ENCODE measurements at places on chromosomes 13 and 19.

DNA sequence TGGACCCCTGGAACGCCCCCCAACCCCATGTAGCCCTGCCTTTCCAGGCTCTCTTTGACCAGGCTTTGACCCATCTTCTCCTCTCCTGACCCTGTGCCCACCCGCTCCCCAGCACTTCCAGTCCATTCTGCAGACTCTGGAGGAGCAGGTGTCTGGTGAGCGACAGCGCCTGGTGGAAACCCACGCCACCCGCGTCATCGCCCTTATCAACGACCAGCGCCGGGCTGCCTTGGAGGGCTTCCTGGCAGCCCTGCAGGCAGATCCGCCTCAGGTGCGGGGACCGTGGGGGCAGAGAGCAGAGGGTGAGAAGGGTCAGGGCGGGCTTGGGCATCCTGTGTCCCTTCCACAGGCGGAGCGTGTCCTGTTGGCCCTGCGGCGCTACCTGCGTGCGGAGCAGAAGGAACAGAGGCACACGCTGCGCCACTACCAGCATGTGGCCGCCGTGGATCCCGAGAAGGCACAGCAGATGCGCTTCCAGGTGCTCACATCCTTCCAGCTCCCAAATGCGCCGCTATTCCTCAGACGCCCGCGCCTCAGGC, 6.1 kb downstream of the APLP1 start:
- no peak for DNase-seq

DNA sequence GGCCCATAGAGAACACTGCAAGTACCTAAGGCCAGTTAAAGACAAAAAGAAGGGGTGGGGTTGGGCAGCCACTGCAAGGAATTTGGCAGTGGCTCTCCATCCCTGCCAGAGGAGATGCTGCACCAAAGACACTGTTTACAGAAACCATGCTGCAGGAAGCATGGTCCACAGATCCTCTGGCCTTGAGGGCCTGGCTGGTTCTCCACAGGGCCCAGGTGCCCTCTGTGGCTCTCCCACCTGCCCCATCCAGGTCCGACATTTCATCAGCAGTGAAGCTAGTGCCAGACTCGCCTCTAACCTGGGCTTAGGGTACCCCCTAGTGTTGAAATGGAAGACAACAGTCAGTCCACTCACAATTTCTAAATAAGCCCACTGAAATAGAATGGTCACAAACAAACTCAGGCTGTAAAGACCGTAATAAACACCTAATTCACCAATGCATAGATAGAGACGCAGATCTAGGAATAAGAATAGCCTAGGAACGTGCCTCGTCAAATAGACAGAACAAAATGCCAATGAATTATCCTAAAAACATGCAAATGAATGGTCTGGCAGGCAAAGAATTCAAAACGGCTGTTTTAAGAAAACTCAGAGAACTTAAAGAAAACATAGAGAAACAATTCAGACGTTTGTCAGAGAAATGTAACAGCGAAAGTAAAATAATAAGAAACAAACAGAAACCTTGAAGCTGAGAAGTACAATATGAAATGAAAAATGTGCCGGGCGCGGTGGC, 23.3 kb downstream of the LYPD4 start:
- peak; percentile 63 for DNase-seq

GRCh38 chr13:88042489-88042888, 371.3 kb downstream of the SLITRK5 start:
- DNase-seq, result no peak

- no peak for DNase-seq
These were observed 94.7 kb upstream of the GJB6 start for GRCh38 chr13:20326809-20327208.

DNA sequence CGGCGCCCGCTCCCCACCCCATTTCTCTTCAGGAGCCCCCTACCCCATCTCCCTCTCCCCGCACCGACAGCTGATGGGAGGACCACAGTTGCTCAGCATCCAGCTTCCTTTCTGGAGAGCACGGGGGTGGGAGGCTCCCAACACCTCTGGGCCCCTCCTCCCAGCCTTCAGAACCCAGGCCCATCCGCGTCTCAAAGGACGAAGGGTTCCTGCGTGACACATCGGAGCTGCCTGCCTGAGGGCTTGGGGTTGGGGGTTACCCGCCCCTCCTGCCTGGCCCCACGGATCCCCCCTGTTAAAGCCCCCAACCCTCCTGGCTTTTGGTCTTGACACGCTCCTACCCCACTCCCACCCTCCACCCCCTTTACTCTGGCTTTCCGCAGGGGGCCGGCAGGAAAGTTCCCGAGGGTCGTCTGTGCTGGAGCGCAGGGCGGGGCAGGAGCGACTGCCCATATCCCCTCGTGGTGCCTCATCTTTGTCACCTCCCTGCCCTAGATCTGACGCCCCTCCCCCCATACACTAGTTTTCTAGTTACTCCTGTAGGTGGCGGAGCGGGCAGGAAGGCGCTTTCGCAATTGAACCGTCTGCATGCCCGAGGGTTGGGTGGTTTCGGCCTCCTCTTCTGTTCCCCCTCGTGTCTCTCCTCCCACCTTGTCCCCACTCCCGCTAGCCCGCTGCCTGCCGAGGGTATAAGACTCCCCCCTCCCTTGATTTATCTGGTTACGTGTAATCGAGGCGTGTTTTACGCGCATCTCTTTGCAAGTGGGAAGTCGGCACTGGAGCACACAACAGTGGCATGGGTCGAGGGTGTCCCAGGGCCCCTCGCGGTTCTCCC, 924 bp downstream of the TRAPPC5 start:
- peak; percentile 90 for DNase-seq

DNA sequence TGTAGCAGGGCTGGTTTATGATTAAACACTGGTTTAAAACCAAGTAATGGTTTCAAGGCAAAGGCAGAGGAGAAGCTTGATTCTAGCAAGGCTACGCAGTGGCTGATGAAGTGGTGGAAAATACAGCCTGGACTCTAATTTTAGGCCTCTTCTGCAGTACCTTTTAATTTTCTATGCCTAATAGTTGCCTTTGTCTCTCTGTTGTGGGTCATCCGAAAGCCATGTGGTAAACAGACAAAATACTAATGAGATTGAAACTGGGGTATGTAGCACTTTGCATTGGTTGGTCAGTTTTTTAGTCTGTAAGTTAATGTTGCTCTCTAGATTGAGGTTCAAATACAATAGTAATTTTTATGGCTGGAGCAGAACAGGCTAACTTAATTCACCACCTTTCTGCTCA, 3.3 kb downstream of the LMO7 start:
- no peak for DNase-seq

GRCh38 chr13:32590266-32590665, 4.0 kb downstream of the PDS5B start:
- DNase-seq, result no peak

GRCh38 chr13:106846571-106847448, 278.9 kb upstream of the ARGLU1 start:
- no peak for DNase-seq

DNA sequence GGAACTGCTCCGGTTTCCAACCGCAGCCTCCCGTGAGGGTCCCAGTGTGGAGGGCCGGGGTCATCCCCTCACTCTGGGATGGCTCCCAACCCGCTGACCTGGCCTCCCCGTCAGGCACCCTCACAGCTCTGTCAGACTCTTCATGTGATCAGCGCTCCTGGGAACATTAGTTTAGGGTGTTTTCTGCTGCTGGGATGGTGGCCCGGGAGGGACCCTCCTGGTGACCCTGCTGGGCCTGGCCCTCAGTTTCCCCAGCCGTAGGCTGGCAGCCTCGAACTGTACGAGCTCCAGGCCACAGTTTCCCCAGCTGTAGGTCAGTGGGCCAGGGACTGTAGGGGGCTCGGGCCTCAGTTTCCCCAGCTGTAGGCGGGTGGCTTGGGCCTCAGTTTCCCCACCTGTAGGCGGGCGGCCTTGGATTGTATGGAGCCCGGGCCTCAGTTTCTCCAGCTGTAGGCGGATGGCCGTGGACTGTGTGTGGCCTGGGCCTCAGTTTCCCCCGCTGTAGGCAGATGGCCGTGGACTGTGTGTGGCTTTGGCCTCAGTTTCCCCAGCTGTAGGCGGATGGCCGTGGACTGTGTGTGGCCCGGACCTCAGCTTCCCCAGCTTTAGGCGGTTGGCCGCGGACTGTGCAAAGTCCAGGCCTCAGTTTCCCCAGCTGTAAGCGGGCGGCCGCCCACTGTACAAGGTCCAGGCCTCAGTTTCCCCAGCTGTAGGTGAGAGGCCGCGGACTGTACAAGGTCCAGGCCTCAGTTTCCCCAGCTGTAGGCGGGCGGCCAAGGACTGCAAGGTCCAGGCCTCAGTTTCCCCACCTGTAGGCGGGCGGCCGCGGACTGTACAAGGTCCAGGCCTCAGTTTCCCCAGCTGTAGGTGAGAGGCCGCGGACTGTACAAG, 1.3 kb upstream of the PTBP1 start:
- no peak for DNase-seq

DNA sequence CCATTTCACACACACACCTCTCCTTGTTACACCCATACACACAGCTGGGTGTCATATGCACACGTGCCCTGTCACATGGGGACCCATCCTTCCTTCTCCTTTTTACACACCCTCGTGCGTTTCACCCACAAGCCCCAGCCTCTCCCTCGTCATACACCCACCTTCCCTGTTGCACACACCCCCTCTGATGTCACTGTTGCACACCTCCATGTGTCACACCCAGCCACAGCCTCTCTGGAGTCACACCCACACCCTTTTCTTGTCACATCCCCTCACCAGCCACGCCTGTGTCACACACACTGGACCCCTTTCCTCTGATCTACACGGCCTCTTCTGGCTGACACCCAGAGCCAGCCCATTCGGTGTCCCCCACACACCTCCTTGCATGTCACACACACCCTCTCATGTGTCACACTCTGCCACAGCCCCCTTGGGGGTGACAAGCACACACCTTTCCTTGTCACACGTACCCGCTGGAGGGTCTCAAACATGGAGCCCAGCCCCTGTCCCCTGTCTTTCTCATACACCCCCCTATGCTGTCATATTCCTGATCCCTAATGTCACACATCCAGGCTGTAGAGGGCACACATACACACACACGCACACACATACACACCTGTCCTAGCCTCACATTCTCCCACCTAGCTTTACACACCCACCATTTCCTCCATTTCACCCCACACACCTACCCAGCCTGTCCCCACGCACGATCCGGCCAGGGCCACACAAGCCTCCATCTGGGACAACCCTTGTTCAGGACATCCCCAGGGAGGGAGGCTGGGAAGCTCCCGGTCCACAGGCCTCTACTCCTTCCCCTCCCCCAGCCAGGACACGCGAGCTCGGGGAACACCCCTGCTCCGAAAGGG, 1.4 kb downstream of the NOVA2 start:
- peak; percentile 32 for DNase-seq

GRCh38 chr19:1166872-1167573, 7.0 kb downstream of the SBNO2 start:
- DNase-seq, result no peak

DNA sequence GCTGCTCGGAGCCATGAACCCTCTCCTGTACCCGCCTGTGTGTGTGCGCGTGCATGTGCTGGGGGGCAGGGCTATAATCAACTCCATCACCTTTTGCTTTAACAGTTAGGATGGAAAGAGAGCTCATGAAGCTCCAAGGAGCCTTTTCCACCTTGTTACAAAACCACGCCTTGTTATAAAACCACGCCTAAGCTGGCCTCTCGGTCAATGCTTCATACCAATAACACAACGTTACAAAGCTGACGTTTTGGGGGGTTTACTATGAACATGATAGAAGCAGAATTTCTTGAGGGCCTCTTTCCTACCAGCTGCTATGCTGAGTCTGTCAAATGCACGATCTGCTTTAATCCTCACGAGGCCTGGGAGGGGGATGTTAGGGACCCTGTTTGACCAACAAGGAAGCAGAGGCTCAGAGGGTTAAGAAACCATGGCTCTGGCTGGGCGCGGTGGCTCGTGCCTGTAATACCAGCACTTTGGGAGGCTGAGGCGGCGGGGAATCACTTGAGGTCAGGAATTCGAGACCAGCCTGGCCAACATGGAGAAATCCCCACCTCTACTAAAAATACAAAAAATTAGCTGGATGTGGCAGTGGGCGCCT, 11.9 kb downstream of the CAPS start:
- DNase-seq, result no peak

- no peak for DNase-seq
These were observed 1.4 kb downstream of the TDRD3 start for GRCh38 chr13:60398379-60398891.

DNA sequence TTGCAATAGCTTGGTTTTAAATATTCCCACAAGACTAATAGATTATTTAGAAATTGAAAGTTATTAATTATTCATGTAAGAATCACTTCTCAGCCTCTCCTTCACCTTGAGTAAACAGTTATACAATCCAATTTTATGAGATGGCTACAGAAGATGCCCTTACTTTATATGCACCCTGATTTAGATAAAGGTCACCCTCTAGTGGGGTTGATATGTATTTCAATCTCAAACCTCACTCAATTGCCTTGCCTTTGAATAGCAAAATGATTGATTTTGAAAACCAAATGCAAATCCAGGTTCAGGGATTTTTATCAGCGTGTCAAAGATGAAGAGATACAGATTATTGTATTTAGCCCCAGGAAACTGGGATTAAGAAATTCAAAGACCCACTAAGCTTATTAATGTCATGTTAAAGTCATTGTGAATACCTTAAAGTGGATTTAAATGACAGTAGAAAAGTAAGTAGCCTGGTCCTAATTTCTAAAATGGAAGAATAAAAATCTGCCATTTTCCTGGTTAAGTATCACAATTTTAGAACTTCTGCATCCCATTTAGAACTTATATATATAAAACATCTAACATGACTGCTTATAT, 305.1 kb downstream of the ITGBL1 start:
- peak; percentile 2 for DNase-seq

- no peak for DNase-seq
These were observed 1476.7 kb downstream of the UQCRFS1 start for GRCh38 chr19:27736225-27736624.

- peak; percentile 33 for DNase-seq
These were observed 40.6 kb downstream of the WDFY2 start for GRCh38 chr13:51624695-51625345.

- DNase-seq, result no peak
These were observed 4.7 kb upstream of the RSPH6A start for GRCh38 chr19:45819769-45820168.

DNA sequence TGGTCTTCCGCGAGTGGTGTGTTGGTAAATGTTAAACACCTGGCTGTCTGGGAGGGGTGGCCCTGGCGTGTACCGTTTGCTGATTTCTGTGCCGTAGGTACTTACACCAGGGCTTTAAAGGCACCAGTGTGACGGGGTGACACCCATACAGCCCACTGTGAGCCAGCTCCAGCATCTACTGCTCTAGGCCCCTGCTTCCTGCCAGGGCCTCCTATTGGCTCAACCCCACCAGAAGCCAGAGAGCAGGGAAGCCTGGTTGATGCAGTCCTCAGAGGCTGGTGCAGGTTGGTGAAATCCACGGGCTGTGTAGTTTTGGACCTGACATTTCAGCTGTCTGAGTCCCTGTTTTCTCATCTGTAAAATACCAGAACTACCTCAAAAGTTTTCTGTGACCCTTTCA, 30.4 kb downstream of the ARHGEF7 start:
- DNase-seq, result no peak

DNA sequence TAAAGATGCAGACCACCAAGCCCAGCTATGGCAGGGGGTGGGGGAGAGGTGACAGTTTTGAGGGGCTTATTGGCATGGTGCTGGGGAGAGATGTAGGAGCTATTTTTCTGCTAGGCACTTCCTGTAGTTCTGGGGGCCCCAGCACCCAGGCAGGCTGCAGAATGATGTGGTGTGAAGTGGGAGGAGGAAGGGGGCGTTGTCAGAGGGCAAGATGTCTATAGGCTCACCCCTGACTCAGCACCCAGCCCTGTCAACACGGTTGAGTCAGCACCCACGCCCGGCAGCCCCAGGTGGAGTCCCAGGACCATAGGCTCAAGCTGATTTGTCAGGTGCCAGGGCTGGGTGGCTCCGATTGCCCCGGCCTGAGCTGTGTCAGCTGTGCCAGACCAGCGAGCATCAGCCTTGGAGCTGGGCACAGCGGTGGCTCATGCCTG, 5.8 kb downstream of the KLF2 start:
- DNase-seq, result peak; percentile 84
